ENCODE measurements at places on chromosomes 4 and X.

- no peak for DNase-seq
These were observed 13.6 kb downstream of the JADE1 start for GRCh38 chr4:128823025-128823661.

- DNase-seq: no peak
These were observed 349.7 kb downstream of the IQCM start for GRCh38 chr4:149465955-149466354.

DNA sequence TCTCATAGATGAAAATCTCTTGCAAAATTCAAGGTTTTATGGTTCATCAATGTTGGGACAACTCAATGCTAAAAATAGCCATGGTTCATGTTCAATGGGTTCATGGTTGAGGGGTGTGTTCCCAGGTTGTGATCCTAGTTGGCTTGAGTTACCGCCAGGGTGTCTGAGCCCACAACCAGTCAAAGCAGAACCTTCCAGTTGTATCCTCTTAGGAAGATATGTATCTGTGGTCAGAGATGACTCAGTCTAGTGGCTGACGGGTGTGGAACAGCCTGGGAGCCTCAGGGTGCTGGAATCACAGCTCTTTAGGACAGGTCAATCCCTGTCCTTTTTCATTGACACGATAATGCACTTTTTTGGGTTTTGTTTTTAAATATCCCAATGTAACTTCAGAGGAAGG, 192.3 kb upstream of the NR3C2 start:
- DNase-seq: no peak

DNA sequence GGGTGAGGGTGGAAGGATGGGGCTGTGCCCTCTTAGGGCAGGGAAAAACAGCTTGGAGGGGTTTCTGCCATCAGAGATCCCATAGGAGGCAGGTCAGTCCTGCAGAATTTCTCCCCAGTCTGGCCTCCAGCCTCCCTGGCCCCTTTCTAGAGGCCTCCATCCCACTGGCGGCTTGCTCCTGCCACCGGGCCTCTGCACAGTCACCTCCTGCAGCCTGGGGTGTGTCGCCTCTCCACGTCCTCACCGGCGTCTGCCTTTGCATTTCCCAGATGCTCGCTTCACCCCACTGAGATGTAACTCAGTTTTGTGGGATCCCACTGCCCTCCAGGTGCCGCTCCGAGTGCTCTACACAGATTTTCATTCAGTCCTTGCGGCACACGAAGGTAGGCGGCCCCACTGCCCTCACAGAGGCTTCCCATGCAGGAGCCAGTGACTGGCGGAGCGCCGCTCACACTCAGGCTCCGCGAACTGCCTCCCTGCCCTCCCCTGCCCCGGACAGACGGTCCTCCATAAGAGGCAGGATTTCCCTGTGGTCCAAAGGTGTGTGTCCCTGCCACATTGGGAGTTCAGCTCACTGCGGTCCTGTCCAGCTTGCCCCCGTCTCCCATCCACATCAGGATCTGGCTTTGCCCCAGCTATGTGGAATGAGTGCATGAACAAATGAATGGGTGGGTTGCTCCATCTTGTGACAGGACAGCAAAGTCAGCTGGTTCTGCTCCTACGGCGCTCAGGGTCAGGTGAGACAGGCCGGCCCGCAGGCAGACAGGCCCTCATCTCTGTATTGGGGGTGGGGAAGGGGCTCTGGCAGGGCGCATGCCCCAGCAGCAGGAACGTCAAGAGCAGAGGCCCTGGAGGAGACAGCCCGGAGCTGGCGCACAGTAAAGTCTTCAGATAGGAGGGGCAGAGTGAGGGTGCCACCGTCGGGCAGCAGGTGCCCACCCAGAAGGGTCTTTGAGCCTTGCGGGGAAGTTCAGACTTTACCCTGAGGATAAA, 2.7 kb upstream of the TMEM271 start:
- DNase-seq: no peak

GRCh38 chr4:87465739-87466366, 43.5 kb downstream of the NUDT9 start:
- peak; percentile 23 for DNase-seq

- DNase-seq: no peak
These were observed at the start of gene RAB33B for GRCh38 chr4:139454111-139455045. Gene RAB33B, plus strand, starts transcription at chr4:139454121. Its CDS starts 75 bp downstream, at chr4:139454196.

- no peak for DNase-seq
These were observed 184.8 kb downstream of the GBA3 start for GRCh38 chr4:22877486-22878052.

GRCh38 chr4:184568770-184569169, 80.5 kb downstream of the CASP3 start:
- no peak for DNase-seq

DNA sequence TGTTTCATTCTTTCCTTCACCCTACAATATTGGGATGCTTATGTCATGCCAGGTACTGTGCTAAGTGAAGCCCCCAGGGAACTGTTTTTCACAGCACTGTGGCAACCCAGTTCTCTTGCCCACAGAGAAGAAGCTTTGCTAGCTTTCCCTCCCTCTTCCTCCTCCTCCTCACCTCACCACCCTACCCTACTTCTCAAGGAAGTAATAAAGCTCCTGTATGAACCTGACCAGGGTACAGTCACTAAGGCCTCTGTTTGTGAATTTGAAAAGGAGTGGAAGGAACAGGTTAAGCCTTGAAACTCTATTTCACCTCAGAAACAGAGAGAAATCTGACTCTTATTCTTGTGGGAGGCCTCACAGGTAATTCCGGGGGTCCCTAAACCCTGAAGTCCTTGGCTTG, 219.4 kb upstream of the RADX start:
- no peak for DNase-seq

DNA sequence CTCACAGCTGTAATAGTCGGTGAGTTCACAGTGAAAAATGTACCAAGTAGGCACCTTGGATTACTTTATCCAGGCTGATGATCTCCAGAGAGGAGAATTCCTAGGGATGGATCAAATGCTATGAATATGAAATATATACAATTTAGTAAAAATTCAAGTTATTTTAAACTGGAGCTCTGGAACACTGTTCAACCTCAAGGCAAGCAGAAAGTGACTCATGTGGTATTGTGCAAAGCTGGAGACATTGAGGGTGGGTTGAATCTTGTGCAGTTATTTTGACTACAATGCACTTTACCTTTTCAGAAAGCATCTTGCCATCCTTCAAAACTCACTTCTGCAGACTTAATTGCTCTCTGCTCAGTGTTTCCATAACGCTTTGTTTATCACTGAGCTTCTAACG, 43.4 kb downstream of the OSTC start:
- no peak for DNase-seq

- DNase-seq: no peak
These were observed 6.5 kb downstream of the SASH3 start for GRCh38 chrX:129786210-129786651.

DNA sequence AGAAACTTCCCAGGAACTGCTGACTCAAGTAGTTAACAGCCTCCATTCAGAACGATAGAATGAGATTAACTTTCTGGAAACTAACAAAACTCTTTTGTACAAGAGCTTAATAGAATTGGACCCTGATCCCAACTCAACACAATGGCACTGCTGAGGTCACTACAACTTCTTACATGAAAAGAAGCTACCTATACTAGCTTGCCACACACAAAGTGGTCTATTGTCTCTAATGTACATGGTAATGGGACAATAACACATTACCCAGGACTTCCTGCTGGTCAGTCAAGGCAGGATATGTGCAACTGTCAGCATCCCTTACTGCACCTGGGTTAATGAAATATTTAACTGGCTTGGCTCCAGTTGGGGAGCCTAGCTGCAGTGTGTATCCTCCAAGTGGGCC, 56.2 kb downstream of the BRCC3 start:
- DNase-seq: no peak

DNA sequence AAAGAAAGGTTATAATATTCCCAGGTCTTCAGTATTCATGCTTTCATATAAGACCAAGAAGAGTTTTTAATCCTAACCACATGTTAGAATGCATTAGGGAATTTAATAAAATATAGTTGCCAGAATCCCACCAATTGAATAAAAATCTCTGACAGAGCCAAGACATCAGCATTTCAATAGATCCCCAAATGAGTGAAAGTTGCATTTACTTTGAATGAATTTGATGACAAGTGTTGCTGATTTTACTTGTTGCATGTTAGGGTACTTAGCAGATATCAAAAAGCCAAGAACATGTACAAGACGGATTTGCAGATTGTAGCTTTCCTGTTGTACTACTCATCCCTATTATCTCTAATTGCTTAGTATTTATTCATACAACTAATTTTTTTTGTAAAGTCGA, 39.9 kb upstream of the PRR27 start:
- no peak for DNase-seq

- DNase-seq: no peak
These were observed 278.0 kb upstream of the BOD1L1 start for GRCh38 chr4:13905543-13905942.

- no peak for DNase-seq
These were observed 396.0 kb downstream of the PDGFC start for GRCh38 chr4:156575430-156576073.

- DNase-seq: no peak
These were observed 85.1 kb downstream of the SORBS2 start for GRCh38 chr4:185726931-185727330.

DNA sequence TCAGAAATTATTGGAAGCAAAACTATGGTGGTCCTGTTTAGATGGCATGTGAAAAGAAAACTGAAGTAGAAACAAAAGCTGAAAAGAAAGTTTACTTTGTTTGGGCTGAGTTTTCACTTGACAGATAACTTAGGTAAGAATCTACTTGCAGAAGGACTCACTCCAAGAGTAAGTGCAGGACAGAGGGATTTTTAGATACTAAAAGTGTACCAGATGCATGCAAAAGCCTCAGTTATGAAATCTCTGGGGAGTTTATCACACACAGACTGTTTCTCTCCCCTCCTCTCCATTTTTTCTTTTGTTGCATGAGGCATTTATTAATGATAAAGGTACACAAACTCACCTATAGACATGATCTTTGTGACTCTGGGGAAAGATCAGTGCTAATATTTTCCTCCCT, 127.5 kb upstream of the GIMD1 start:
- no peak for DNase-seq

DNA sequence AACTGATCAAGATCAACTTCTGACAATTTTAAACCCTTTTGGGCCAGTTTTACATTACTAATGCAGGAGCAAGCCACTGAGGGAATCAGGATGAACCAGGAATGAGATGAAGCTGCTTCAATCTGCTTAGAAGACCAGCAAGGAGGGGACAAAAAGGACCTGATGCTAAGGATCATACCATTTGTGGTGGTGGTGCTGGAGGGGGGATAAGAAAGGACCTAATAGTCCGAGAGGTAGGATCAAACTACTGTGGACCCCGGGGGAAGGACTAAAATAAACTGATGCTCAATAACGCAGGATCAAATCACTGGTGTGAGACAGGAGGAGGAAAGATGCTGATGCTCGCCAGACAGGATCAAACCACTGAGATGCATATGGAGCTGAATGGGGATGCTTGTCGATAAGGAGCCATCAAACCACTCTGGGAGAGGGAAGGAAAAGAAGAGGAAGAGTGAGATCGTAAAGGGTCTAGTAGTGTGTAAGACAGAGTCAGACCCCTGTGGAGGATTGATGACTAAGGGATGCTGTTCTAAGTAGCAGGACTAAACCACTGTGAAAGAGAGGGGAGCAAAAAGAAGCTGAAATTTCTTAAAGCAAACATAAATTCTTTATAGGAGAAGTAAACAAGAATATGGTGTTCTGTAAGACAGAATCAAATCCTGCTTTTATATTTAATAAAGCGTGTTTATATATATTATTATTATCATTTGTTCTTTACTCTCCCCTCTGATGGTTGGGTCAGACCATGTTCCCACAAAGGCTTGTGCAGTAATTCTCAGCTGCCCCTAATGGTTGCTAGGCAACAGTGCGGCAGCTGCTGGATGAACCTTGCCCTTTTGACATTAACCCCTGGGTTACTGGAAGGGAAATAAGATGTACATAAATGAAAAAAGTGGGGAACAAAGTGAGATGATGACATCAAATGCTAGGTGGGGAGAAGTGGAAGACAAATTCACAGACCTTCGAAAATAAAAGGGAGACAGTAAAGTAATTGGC, 432.5 kb upstream of the FGF16 start:
- no peak for DNase-seq

DNA sequence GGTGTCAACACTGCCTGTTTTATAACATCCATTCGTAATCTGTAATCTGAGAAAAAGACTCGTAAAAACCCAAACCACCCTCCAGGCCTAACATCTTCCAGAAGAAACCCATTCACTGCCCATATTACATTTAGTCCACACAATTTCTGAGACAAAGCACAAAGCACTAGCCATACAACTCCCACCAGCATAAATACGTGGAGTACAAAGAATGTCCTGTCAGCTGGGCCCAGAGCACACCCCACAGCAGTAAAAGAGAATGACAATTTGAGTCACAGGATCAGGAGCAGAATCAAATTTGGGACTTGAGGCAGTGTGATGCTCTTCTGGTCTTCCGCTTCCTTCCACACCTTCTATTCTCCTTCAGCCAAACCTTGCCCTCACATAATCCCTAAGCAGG, 6.8 kb downstream of the MECP2 start:
- no peak for DNase-seq

- DNase-seq: no peak
These were observed 123.0 kb downstream of the KDR start for GRCh38 chr4:55002431-55002830.

DNA sequence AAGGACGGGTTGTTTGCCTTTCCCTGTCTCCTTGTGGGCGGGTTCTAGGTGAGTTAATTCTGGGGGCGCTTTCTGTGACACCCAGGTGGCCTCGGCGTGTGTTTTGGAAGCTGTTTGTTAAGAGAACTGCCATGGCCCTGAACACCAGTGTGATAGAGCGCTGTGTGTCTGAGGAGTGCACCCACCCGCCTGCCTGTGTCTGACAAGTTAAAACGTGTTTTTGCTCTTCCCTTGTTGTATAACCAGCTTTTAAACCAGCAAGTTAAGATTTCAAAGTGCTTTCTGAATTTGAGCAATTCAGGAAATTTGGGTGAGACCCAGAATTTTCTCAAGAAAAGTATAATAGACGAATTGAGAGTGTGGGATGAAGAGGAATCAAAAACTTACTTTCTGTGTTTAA, 55.2 kb upstream of the HGFAC start:
- DNase-seq: no peak

DNA sequence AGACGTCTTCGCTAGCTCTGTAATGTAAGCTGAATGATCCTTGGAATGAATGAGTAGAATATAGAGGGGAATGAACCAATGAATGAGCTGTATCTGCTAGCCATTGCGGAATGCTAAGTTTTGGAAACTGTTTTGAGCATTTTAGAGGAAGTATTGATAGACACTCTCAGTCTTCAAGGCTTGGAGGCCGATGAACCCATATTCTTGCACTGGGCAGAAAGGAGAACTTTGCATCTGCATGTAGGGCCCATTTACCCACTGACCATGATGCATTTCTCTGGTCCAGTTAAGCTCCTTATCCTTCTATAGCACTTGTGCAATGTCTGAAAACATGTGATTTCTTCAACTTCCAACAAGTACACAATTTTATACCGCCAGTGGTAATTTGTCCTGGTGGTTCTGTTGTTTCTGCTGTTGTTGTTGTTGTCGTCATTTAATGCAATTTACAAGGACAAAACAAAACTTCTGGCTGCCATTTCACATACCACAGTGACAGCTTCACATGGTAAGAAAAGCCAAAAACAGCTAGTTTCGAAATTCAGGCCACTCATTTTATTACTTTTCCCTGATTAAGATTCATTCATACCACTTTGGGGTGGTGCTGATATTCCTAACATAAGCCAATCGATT, 85.0 kb upstream of the MTM1 start:
- no peak for DNase-seq

GRCh38 chrX:150155436-150156035, 207.6 kb upstream of the MAMLD1 start:
- DNase-seq: peak; percentile 20

GRCh38 chr4:103802766-103803165, 83.0 kb upstream of the TACR3 start:
- DNase-seq: no peak
